ENCODE measurements at places on chromosomes 7 and 10. TPM values are rescaled to one million over a fixed set of nuclear protein-coding genes. Genes with fewer than 3 reads are reported as not detected.

GRCh38 chr7:14688208-14688607 is 214.3 kb downstream of the DGKB start:
- DNase-seq = no peak

GRCh38 chr7:102132209-102132752 is 154.4 kb upstream of the SH2B2 start:
- DNase-seq = no peak

GRCh38 chr7:71566991-71567390 is 435.0 kb downstream of the GALNT17 start:
- DNase-seq = no peak

The IFIT3 gene
- 90.2 TPM for total RNA-seq

The ELMO1 gene
- total RNA-seq = under 0.01 TPM

The PDK4 gene
- under 0.01 TPM for total RNA-seq

The BAIAP2L1 gene
- 9.1 TPM for total RNA-seq

The AKR1D1 gene
- total RNA-seq = not detected

The VIPR2 gene
- not detected for total RNA-seq
